ENCODE measurements at places on chromosomes 4 and X.

- DNase-seq = no peak
Observed at GRCh38 chr4:177519481-177520260, 77.4 kb upstream of the AGA start.

- no peak for DNase-seq
Observed at GRCh38 chr4:140756319-140757231, at the start of gene TBC1D9. Gene TBC1D9, minus strand, starts transcription at chr4:140756385. Its CDS starts 340 bp downstream, at chr4:140756045.

DNA sequence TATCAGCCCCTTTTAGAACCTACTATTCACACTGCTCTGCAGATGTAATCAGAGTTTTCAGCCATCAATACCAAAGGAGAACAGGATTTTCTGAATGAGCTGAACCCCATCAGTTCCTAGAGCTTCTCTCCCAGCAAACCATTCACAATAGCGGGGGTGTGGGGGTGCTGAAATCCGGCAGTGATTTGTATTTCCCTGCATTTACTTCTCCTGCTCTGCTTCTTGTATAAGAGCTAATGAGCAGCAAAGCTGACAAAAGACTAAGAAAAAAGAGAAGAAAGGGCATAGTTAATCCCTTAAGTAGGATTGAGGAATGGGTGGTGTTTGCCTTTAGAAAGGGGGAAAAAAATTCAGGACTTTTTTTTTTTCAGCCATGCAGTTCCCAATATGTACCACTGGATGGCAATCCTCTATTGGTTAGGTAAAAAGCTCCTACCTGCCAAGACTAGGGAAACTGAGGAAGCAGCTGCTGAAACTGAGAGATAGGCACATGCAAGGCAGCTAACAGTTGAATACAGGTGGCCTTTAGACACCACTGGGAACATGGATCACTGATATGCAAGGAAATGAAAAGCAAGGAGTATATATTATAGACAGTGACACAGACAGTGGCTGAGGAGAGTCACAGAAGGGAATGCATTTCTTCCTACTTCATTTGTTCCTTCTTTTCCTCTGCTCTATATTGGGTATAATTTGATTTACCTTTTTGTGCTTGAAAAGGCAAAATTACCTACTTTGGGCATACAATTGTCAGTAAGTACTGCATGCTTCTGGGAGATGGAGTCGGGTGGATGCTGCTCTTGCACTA, 217.9 kb downstream of the HS6ST2 start:
- no peak for DNase-seq

- DNase-seq = no peak
Observed at GRCh38 chr4:147361726-147362125, 119.2 kb upstream of the EDNRA start.
